ENCODE measurements at places on chromosomes 7 and 10.

DNA sequence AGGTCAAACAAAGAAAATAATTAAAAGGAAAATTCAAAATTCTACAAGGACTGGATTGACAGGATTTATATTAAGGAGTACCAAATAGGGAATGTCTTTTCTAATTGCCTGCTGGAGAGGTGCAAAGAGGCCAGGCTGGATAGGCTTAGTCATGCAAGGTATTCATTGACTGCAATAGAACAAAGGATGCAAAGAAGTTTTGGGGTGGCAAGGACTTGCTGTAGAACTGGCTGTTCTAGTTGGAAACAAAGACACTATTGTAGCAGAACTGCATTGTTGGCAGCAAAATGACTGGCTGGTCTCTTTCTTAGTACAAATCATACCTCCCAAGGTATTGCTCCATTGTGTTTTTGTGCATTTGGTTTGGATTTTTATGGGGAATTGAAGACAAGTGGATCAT lies 10.1 kb downstream of the ITGB8 start:
- DNase-seq: no peak

- DNase-seq: no peak
These were observed 14.5 kb downstream of the CTTNBP2 start for GRCh38 chr7:117858712-117859111.

GRCh38 chr10:70174058-70174741 lies 3.9 kb upstream of the SAR1A start:
- DNase-seq: no peak

GRCh38 chr10:48904861-48905260 lies 34.8 kb downstream of the LRRC18 start:
- DNase-seq: no peak

- DNase-seq: no peak
These were observed 7.3 kb upstream of the SNX13 start for GRCh38 chr7:17947620-17948019.
